ENCODE measurements at places on chromosomes 11 and 22.

GRCh38 chr11:76266286-76267100 is 60.2 kb upstream of the WNT11 start:
- DNase-seq = no peak

DNA sequence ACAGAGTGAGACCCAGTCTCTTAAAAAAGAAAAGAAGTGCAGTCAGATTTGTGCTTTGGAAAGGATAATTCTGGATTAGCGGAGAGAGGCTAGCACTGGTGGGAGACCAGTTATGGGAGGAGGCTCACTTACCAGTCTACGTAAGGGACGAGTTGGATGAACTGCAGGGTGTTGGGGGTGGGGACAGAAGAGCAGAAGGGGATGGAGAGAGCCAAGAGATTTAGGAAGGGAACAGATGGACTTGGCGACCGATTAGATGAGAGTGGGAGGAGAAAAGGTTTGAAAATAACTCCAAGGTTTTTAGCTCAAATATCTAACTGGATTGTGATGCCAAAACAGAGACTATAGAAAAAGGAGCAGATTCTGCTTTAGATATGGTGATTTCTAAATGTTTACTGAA is 81.4 kb downstream of the SFI1 start:
- no peak for DNase-seq

GRCh38 chr11:2095542-2095941 is 43.6 kb downstream of the IGF2 start:
- DNase-seq = no peak

DNA sequence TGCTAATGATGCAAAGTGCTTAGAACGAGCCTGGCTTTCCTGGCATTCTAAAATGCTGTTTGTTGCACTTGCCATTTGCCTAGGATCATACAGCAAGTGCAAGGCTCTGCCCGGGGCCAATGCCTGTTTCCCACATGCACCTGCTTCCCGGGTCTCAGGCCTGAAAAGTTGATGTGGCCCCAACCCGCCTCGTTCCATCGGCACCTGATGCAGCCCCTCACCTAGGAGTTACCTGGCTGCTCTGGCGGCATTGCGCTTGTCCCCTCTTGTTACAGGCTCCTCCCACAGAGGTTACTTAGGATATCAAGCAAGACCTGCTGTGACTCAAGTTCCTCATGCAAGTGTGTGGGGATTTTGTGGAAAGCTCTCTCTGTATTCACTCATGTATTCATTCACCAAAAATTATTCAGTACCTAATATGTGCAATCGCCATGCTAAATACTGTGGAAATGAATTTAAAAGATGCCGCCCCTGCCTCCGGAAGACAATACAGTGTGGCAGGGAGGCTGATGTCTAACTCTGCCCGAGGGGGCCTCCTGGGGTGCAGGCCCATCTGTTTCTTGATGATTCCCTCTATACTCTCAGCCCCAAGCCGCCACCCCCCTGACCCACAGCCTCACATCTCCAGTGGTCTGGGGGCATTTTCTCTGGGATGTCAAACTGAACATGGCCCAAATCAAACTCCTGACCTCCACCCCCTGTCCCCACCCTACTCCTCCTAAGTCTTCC is 184.5 kb downstream of the EFCAB6 start:
- DNase-seq = no peak

GRCh38 chr11:36362902-36363301 is 66.8 kb downstream of the PRR5L start:
- no peak for DNase-seq
